ENCODE measurements at places on chromosomes 12 and 14. TPM values are rescaled to one million over a fixed set of nuclear protein-coding genes. Genes with fewer than 3 reads are reported as not detected.
A peak's percentile ranks its signal among the peaks of the same experiment; 100 is the strongest.

Gene DIO2
- total RNA-seq: not detected

Gene KLHL28
- 17.6 TPM for total RNA-seq

Gene WIF1
- not detected for total RNA-seq

Gene CEBPE
- total RNA-seq: 0.67 TPM

Gene HCAR2
- not detected for total RNA-seq

Gene TSPAN8
- total RNA-seq: not detected

Gene C3AR1
- total RNA-seq: 5.4 TPM

Gene IL26
- 1.00 TPM for total RNA-seq

Gene PLEKHD1
- 0.15 TPM for total RNA-seq

Gene STON2
- 1.1 TPM for total RNA-seq

Gene GLS2
- total RNA-seq: 1.9 TPM

Gene ETFBKMT
- 1.2 TPM for total RNA-seq

Gene EML1
- total RNA-seq: 0.12 TPM

Gene CMTM5
- total RNA-seq: not detected

Gene TAS2R31
- 3.0 TPM for total RNA-seq

GRCh38 chr12:48970702-48971334 is 717 bp downstream of the WNT10B start:
- no peak for DNase-seq

DNA sequence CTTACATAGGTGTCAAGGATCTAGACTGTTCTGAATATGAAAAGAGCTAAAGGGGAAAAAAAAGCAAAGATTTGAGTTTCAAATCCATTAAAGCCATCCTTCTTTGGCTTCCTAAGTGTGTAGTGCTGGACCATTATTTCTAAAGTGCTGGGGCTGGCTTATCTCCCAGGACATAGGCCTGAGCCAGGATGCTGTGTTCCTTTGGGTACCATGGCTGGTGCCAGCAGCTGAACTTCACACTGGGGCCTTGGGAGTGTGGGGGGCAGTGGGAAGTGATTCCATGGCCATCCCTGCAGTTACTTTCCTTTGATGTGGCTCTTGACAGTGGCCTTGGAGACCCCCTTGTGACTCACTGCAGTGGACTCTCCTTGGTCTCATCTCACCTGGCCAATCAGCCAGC is 20.8 kb downstream of the PRMT8 start:
- no peak for DNase-seq

DNA sequence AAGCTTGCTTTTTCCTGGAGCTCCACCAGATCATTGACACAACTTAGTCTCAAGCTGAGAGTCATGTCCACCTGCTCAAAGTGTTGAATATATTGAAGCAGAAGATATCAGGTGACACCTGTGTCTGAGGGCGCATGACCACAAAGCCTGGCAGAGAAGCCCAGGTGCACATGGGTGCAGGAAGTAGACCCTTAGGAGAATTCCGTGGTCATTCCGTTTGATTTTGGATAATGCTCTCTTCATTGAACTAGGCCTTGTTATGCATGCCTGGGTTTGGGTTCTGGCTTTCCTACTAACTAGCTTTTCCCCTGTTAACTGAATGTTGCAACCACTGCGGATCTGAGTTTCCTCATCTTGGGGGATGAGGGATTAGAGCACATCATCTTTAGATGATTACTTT is 7.1 kb downstream of the ARHGDIB start:
- no peak for DNase-seq

GRCh38 chr12:65156366-65156841 is 13.0 kb upstream of the LEMD3 start:
- peak; percentile 29 for DNase-seq

GRCh38 chr12:22172501-22172900 is 126.5 kb downstream of the CMAS start:
- DNase-seq: no peak

- DNase-seq: no peak
Measured at GRCh38 chr12:14473707-14474287, 93.9 kb downstream of the PLBD1 start.

GRCh38 chr14:64683264-64683663 is 21.0 kb upstream of the PLEKHG3 start:
- no peak for DNase-seq

GRCh38 chr14:100468557-100468956 is 118.7 kb downstream of the BEGAIN start:
- DNase-seq: no peak

GRCh38 chr14:99601361-99601831 is 2.6 kb downstream of the CCDC85C start:
- DNase-seq: no peak

GRCh38 chr12:81083906-81084513 is 6.1 kb downstream of the ACSS3 start:
- DNase-seq: no peak

- peak; percentile 80 for DNase-seq
Measured at GRCh38 chr12:44847888-44848702, 28.0 kb downstream of the NELL2 start.

DNA sequence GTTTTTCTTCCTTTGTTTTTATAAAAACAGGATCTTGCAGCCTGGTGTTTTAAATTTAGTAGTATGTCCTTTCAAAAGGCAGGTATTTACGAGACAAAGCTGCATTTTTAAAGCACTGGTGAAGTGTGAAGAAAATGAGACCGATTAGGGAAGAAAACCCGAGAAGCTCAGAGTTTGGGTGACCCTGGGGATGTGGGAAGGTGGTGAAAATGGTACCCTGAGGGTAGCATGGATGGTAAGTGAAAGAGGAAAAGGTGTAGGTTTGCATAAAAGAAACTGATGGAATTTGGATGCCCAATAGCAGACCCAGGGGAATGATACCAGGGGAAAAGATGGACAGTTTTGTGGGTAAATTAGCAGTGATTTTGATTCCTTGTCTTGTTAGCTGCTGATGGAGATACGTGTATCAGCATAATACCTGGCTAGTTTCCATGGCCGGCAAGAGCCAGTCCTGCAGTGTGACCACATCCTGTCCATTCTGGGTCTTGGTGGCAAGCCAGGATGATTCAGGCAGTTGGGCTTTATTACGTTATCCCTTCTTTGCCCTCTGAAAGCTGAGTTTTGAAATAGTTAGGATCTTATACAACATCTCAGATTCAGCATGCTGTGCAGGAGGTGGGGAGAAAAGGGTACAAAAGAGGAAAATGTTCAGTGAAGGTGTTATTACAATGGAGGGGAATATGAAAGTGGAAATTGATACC is 8.9 kb downstream of the BICD1 start:
- DNase-seq: no peak

GRCh38 chr12:51695241-51696010 is 104.4 kb downstream of the SCN8A start:
- DNase-seq: no peak

GRCh38 chr12:57549909-57550640 is at the start of gene KIF5A:
Gene KIF5A (plus strand): TSS chr12:57550044. CDS start chr12:57550272, 228 bp downstream.
- peak; percentile 60 for DNase-seq

DNA sequence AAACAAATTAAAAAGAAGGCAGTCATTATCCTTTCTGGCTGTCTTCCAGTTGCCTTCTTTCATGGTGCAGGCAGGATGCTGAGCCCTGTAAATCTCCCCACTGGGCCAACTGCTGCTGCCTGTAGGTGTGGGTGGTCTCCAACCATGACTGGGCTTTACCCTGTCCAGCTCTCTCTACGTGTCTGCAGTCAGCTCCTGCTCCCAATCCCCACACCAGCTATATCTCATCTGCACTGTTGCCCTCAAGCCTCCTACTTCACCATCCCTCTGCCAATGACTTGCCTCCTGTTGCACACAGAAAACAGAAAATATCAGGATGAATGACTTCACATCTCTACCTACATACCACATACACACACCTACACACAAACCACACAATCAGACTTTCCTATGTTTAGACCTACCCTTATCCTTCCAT is 39.7 kb upstream of the PSMA6 start:
- DNase-seq: no peak

- no peak for DNase-seq
Measured at GRCh38 chr14:78363008-78363407, 192.8 kb downstream of the NRXN3 start.

DNA sequence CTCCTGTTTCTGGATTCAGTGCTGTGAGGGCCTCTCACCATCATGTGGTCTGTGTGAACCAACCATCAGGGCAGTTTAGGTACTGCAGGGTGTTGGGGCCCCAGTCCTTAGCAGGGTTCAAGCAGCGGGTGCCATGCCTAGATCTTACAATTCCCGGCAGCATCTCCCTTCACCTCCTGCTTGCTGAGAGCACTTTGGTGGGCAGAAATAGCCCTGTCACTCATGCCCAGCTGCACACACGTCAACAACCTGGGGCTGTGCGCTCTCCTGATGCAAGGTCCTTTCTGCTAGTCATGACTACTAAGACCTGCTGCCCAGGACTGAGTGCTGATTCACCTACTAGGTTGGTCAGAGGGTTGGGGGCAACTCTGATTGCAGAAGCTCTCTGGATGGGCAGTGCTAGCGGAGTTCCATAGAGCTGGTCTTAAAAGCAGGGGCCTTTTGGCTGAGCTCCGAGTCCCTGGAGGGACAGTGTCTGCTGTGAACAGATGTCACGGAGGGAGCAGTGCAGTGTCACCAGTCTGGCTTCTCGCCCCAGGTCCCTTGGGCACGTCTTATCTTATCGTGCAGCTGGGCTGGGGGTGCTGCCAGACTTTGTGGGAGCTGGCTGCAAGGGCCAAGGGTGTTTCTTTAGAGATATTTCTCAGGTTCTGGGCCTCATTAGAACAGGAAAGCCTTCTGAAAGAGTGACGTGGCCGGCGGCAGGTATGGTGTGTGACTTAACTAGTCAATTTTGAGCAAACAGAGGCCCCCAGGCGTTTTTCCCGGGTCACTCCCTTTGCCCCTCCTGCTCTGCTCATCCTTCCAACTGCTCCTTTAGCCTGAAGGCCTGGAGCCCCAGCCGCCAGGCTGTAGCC is 71.8 kb downstream of the NINJ2 start:
- DNase-seq: no peak

DNA sequence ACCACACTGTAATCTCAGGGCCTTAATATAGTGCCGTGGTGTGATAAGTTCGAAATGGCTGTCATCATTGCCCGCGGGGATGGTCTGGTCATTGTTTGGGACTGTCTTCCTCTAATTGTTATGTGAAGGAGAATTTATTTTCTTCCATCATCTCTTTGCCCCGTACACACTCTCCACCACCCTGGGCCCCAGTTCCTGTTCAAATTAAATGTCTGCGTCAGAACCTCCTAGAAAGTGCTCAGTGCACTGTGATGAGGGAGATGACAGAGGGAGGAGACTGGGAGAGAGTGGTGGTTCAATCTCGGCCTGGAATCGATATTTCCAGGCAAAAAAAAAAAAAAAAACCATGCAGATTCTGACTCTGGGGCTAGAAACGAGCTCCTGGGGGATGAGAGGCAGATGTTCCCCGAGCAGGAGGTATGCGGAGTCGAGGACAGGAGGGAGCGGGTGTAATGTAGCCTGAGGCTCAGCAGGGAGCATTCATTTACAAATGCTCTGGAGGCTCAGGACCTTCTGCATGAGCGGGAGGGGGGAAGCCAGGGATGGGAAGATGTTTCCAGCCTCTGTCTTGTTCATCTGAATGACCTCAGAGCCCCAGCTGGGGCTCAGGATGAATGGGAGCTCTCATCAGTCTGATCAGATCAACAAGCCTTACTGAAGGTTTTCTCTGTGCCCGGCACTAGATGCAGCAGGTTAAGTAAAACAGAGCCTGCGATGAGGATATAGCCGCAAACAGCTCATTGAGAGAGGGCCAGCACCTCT is 219.5 kb downstream of the TBX5 start:
- DNase-seq: no peak

DNA sequence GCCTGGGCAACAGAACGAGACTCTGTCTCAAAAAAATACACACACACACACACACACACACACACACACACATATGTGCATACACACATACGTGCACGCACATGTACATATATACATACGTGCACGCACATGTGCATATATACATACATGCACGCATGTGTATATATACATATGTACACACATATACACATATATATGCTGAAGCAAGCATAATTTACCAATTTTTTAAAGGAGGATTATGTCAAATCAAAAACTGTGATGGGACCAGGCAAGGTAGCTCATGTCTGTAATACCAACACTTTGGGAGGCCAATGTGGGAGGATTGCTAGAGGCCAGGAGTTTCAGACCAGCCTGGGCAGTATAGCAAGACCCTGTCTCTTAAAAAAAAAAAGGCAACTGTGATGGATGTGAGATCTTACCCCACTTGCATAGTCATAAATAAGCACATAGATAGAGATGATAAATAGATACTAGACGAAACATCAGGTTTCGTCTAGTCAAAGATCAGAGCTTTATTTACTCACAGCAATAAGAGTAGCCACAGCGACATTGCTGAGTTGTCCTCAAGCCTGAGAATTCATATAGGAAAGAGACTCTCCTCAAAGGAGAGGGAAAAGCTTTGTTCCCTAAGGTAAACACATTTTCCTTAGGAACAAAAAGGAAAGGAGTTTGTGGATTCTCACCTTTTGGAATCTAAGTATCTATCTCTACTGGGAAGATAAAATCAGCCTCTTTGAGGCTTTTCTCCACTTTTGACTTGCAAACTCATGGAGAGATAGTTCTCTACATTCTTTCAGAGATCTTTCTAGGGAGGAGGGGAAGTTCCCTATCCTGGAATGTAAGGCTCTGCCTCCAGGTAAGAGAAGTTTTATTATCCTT is 74.7 kb upstream of the AMN1 start:
- DNase-seq: no peak

DNA sequence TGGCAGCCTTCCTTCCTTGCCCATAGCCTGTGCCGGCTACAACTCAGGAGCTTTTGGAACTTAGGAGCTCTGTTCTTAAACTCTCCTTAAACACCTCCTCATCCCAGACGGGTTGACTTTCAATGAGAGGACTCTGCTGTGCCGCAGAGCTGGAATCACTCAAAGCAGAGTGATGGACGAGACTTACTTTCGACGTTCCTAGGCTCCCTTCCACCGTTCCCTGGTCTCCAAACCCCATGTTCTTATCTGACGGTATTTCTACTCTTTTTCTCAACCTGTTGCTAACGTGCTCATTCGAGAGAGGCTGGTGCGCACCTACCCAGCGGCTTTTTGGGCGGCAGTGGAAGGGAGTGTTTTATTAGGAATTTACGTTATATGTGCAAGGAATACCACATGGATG is 232.7 kb downstream of the CACNA1C start:
- DNase-seq: no peak

DNA sequence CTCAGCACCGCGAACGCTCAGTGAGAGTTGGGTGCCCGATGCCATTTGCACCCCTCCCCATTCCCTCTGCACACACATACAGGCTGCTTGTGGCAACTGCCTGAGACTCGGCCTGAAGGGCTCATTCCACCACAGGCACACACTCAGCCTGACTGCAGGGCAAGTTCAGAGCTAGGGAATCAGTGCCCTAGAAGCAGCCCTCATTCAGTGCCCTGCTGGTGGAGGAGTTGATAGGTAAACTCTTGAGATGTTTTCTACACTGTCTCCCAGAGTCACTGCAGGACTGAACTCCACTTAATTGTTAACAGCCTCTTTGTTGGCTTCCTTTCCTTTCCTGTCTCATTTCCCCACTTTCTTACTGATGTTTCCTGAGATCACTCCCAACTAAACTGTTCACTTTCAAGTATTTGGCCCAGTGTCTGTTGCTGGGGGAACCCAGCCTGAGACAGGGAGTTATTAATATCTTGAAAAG is 16.9 kb downstream of the PPP1R36 start:
- no peak for DNase-seq

DNA sequence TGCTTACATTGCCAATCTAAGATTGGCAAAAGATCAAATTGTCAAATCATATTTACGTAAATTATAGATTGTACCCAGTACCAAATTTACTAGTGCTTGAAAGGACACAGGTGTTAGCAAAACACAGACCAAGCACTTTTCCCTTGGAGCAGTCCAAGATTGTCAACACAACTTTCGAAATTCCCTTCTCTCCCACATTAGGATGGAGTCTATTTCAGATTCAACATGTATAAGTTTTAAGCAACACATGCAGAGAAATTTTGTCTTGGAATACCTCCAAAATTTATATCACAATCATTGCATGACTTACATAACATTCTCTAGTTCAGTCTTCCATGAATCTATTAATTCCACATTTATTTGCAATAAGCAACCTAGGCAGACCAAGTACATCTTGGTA is 74.9 kb upstream of the SLCO1C1 start:
- DNase-seq: no peak

Measured in activated CD4-positive, alpha-beta T cell treated with anti-CD3 and anti-CD28 coated beads, Interleukin-2, amount 10 ng/mL, durations not matched to agents 7 days and 5 days (primary cell).